ENCODE measurements at places on chromosomes 5 and 9.

DNA sequence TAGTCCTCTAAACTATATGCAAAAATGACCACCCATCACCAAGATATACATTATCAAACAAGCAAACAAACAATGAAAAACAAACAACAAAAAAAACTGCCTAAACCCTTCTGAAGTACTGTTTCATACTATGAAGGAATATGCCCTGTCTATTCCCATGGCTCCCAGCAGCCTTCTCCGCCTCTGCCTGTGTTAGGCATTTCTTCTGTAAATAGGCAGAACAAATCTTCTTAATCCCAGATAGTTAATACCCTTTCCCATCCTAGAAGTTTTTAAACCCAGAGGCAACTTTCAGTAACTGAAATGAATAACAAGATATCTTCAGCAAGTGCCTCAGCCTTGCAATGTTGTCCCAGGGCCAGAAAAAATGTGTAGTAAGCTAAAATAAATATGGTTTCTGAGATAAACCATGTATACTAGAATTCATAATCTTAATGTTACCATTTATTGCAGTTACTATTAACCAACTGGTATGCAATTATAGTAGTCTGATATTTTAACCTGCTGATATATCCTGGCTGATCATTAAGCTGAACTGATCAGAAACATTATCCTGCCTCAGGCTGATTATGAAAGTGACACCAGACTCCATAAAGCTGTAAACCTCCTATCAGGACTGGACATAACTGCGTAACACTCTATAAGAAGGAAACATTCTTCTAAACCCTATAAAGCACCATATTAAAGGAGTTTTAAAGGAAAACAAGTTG, 68.5 kb downstream of the ANKRD31 start:
- no peak for DNase-seq

DNA sequence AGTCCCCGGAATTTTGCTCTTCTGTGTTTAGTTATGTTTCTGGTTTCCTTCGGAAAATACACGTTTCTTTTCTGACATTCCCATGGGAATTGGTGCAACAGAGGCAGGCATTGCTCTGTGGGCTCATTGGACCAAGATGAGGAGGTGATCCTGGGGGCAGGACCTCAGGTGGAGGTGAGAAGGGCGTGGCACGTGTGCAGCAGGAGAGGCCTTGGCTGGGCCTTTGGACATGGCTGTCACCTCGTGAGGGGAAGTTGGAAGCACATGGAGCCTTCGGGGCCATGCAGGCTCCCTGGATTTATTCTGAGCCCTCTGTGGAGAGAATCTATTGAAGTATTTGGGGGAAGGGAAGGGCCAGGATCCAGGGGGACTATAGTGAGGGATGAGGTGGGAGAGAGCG, 44.5 kb downstream of the WNK2 start:
- no peak for DNase-seq

DNA sequence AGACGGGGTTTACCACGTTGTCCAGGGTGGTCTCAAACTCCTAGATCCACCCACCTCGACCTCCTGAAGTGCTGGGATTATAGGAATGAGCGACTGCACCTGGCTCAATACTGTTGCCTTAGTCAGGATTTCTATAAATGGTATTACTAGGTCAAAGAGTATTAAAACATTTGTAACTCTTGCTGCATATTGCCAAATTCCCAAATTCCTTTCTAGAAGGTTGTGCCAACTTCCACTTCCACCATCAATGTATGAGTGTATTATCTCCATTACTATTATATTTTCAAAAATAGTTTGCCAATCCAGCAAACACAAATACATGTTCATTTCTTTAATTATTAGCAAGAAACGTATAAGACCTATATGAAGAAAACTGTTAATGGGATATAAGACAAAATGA, 10.6 kb downstream of the PTGR1 start:
- no peak for DNase-seq

DNA sequence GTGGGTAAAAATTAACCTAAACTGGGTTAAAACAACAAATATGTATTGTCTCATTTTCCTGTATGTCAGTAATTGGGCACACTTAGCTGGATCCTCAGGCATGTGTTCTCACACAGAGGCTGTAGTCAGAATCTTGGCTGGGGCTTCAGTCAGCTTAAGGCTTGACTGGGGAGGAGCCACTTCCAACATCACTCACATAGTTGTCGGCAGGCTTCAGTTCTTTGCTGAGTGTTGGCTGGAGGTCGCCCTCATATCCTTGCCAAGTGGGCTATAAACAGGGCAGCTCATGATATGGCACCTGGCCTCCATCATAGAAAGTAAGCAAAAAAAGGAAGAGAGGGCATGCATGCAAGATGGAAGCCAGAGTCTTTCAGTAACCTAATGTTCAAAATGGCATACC, 173.0 kb downstream of the GIN1 start:
- DNase-seq = no peak

- DNase-seq = no peak
These were observed 26.3 kb upstream of the PTPDC1 start for GRCh38 chr9:94057918-94058317.

DNA sequence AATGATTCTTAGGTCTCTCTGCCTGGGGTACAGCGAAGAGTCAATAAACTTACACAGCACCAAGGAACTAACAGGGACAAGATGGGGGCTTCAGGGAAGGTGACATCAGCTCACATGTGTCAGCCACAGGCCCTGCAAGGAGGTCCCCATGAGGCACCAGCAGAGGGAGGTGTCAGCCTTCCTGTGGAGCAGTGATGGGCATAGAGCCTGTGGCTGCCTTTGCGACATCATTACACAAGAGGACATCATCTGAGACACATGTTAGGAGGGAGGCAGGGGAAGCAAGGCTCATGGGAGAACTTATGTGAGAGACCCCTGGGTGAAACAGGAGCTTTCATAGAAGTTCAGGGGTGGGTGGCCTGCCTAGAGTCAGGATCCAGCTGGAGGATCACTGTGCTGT, 389.6 kb downstream of the SEMA5A start:
- DNase-seq = no peak

DNA sequence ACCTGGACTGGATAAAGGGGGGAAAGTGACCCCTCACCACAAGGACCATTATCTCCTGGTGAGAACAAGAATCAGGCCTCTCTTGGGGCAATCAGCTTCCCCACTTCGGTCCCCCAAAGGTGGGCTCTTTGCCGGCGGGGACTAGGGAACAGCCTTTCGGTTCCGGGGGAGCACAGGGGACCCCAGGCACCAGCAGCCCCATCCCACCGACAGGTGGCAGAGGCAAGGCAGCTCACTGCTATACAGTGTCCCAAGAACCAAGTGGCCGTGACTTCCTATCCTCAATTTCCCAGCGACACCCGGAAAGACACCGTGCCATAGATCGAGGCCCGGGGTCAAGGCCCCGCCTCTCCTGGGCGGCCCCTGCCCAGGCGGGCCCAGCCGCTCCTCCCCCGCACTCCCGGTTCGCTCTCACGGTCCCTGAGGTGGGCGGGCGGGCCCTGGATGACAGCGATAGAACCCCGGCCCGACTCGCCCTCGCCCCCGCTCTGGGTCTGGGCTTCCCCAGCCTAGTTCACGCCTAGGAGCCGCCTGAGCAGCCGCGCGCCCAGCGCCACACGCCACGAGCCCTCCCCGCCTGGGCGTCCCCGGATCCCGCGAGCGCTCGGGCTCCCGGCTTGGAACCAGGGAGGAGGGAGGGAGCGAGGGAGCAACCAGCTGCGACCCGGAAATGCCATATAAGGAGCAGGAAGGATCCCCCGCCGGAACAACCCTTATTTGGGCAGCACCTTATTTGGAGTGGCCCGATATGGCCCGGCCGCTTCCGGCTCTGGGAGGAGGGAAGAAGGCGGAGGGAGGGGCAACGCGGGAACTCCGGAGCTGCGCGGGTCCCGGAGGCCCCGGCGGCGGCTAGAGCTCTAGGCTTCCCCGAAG, 655 bp upstream of the EGR1 start:
- peak; percentile 98 for DNase-seq

- no peak for DNase-seq
These were observed 190.1 kb downstream of the PARP8 start for GRCh38 chr5:50856401-50857119.

DNA sequence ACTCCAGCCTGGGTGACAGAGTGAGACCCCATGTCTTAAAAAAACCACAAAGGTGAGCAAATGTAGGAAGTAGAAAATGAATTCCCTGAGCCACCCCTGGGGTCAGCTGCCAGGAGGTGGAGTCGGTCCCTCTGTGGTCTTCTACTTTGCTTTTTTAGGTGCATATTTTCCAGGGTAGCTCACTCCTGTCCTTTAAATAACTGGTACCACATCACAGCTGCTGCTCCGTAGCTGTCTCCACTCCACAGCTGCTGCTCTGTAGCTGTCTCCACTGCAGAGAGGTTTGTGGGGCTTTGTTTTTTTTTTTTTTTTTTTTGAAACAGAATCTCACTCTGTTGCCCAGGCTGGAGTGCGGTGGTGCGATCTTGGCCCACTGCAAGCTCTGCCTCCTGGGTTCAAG, 8.9 kb downstream of the WDR5 start:
- no peak for DNase-seq

DNA sequence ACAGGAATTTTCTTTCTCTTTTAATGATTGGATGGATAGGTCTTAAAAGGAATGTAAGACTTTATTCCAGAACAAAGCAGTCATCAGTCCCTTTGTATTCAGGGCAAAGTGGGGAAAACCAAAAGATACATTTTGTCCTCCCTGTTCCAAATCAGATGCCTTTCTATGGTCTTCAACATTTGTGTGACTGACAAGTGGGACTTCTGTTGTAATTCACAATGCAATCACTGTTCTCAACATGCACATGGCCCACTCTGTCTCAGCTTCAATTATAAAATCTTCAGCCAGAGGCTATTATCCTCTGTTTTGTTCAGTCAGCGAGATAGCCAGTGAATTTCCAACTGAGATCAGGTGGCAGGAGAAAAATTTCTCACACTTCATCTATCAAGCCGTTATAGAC, 95.5 kb upstream of the ERBIN start:
- no peak for DNase-seq

GRCh38 chr9:96441798-96442445, 8.0 kb upstream of the HABP4 start:
- no peak for DNase-seq

DNA sequence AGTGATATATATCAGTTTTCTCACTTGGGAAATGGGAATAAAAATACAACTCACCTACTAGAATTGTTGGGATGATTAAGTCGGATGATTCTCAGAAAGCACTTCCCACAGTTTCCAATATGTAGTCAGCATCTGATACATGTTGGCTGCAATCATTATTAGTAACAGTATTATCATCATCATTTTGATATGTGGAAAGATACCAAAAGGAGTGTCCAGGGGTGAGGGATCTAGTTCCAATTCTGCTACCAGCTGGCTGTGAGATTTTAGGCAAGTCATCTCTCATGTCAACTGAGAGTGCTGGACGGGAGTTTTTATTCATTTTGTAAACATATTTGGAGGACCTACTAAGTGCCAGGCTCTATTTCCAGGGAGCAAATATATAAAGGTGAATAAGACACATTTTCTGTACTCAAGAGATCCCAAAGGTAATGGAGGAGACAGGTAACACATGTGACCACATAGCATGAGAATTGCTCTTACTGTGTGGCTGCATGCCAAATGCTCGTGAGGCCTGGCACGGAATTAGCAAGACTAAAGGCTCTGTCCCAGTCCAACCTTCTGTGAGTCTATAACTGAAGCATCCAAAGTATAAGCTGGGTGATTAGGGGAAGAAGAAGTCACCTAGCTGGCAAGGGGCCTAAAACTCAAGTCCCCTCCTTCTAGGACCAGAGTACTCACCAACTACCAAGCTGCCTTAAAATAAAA, 83.0 kb downstream of the GRIA1 start:
- DNase-seq = no peak

- no peak for DNase-seq
These were observed 515.4 kb upstream of the PTPRD start for GRCh38 chr9:11128156-11128555.

DNA sequence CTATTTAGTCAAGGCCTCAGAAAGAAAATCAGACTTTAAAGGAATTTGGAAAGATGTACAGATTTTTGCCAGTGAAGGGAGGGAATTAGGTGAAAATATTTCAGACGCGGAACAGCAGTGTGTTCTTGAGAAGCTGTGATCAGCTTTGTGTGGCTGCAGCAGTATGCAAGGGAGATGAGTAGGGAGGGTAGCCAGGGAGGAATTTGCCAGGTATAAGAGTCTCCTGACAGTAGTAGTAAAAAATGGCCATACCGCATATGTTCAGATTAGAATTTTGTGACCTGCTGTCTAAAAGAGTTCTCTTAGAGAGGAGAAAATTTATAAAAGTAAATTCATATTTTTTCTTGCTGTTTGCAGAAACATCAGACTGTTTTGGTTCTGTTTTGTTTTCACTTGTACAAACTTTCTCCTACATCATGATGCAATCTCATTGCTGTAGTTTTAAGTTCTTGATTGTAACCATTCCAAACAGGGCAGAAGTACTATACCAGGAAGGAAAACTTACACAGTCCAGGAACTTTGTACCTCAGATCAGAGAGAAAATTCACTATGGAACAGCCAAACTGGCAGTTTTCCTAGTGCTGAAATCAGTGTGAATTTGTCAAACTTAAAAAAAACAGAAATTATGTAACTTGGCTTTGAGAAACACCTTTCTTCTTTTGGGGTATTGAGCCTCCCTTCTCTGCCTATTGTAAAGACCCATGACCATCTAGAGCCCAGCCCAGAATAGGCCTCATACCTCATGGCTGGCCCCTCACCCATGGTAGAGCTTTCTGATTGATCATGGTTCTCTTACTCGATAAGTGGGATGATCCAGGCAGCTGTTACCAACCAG, 78.4 kb upstream of the NR3C1 start:
- DNase-seq = no peak

DNA sequence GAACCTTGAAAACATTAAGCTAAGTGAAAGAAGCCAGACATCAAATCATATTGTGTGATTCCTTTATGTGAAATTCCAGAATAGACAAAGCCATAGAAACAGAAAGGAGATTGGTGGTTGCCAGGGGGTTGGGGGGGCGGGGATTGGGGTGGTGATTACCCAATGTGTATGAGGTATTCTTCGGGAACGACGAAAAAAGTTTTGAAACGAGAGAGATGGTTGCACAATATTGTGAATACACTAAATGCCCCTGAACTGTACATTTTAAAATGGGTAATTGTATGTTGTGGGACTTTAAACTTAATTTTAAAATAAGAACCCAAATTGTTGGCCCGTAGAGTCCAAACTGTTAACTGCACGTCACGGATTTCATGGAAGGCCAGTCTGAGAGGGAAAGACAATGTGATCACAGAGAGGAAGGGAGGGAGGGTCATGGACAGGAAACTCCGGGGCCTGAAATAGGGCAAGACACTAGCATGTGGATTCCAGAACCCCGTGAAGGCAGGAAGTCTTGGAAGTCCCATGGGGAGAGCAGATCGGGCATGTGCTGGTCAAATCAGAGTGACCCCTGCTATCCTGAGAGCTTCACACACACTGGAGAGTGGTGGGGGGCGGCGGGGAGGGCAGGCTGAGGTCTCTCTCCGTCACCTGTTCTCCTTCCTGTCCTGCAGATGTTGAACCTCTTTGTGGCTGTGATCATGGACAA, 218.4 kb downstream of the CACNA1B start:
- DNase-seq = no peak

- no peak for DNase-seq
These were observed 548.8 kb upstream of the SMC2 start for GRCh38 chr9:103545260-103545659.

- DNase-seq = no peak
These were observed 69.8 kb downstream of the DOCK2 start for GRCh38 chr5:169706758-169707450.

- DNase-seq = no peak
These were observed 283.2 kb downstream of the SH3GL2 start for GRCh38 chr9:17862101-17862500.

GRCh38 chr5:148725675-148726074, 71.3 kb upstream of the HTR4 start:
- no peak for DNase-seq
